GM23248 (cell line): ENCODE measurements at places on chromosomes 12 and 14. TPM values are rescaled to one million over a fixed set of nuclear protein-coding genes. Genes with fewer than 3 reads are reported as not detected.

Gene ADAM21
- total RNA-seq = 0.97 TPM in 1 of 2 replicates, not detected in the other

Gene MARS1
- total RNA-seq = 184 and 198 TPM in 2 replicates

Gene VRTN
- total RNA-seq = not detected in 2 replicates

Gene STX2
- 45.5 and 46.9 TPM in 2 replicates for total RNA-seq

Gene DNAH10
- total RNA-seq = 0.11 and 0.13 TPM in 2 replicates

Gene AGAP2
- total RNA-seq = under 0.01 TPM in 1 of 2 replicates, not detected in the other

Gene HOXC9
- 2.5 and 3.7 TPM in 2 replicates for total RNA-seq

Gene SLC22A17
- total RNA-seq = 32.8 and 42.3 TPM in 2 replicates

Gene MORN3
- 0.13 TPM in 1 of 2 replicates, not detected in the other for total RNA-seq

Gene SMIM41
- not detected in 2 replicates for total RNA-seq

Gene VWF
- not detected in 2 replicates for total RNA-seq

Gene BCL2L2
- 22.5 and 35.0 TPM in 2 replicates for total RNA-seq

Gene PRICKLE1
- 12.9 and 13.2 TPM in 2 replicates for total RNA-seq

Gene SERPINA3
- total RNA-seq = 0.89 and 1.1 TPM in 2 replicates

Gene MUCL1
- total RNA-seq = not detected in 2 replicates

Gene SLC25A47
- not detected in 2 replicates for total RNA-seq

Gene CHGA
- not detected in 2 replicates for total RNA-seq

Gene BBOF1
- 3.5 and 18.2 TPM in 2 replicates for total RNA-seq

Gene AEBP2
- 10.4 and 10.6 TPM in 2 replicates for total RNA-seq

Gene KLRD1
- total RNA-seq = 0.11 and 0.13 TPM in 2 replicates

Gene CFAP54
- total RNA-seq = 0.32 and 2.0 TPM in 2 replicates

Gene COX8C
- not detected in 2 replicates for total RNA-seq

Gene LTB4R
- total RNA-seq = 1.4 and 2.4 TPM in 2 replicates

Gene DUSP6
- 81.9 and 112 TPM in 2 replicates for total RNA-seq

Gene OR4K5
- total RNA-seq = not detected in 2 replicates

Gene GPRC5A
- 32.9 and 37.8 TPM in 2 replicates for total RNA-seq

Gene PLEKHG7
- total RNA-seq = not detected in 2 replicates

Gene PTHLH
- 0.51 and 6.4 TPM in 2 replicates for total RNA-seq

Gene LRRC10
- not detected in 2 replicates for total RNA-seq

Gene RBP5
- total RNA-seq = not detected in 2 replicates

Gene ARPC3
- 552 and 686 TPM in 2 replicates for total RNA-seq

Gene SBNO1
- 17.6 and 19.1 TPM in 2 replicates for total RNA-seq

Gene RPGRIP1
- total RNA-seq = not detected in 2 replicates

Gene C12orf56
- 0.25 and 0.43 TPM in 2 replicates for total RNA-seq

Gene KRT82
- total RNA-seq = not detected in 2 replicates

Gene SIX6
- total RNA-seq = not detected in 2 replicates

Gene PTPRO
- total RNA-seq = 0.13 and 0.22 TPM in 2 replicates

Gene EGLN3
- 0.22 TPM in 1 of 2 replicates, not detected in the other for total RNA-seq

Gene C12orf60
- total RNA-seq = 1.2 and 2.3 TPM in 2 replicates

Gene KCNA1
- total RNA-seq = not detected in 2 replicates

Gene CCDC184
- total RNA-seq = 1.0 and 1.7 TPM in 2 replicates

Gene ALDH1L2
- total RNA-seq = 50.9 and 83.0 TPM in 2 replicates

Gene SLC7A8
- 2.7 and 6.7 TPM in 2 replicates for total RNA-seq

Gene KRT7
- total RNA-seq = 5.7 and 11.0 TPM in 2 replicates

Gene RAB15
- total RNA-seq = 3.5 and 4.3 TPM in 2 replicates

Gene GALNT16
- total RNA-seq = 1.4 and 4.2 TPM in 2 replicates

Gene PELI2
- total RNA-seq = 1.2 and 12.3 TPM in 2 replicates

Gene OR4K1
- total RNA-seq = not detected in 2 replicates

Gene DPPA3
- total RNA-seq = not detected in 2 replicates

Gene CLEC1B
- not detected in 2 replicates for total RNA-seq

Gene CKAP4
- 210 and 219 TPM in 2 replicates for total RNA-seq

Gene CMA1
- not detected in 2 replicates for total RNA-seq
